HT1080 (cell line): ENCODE measurements at places on chromosomes 6 and 20.

- DNase-seq, result no peak
Observed at GRCh38 chr20:47201074-47201730, 155.3 kb downstream of the ZMYND8 start.

DNA sequence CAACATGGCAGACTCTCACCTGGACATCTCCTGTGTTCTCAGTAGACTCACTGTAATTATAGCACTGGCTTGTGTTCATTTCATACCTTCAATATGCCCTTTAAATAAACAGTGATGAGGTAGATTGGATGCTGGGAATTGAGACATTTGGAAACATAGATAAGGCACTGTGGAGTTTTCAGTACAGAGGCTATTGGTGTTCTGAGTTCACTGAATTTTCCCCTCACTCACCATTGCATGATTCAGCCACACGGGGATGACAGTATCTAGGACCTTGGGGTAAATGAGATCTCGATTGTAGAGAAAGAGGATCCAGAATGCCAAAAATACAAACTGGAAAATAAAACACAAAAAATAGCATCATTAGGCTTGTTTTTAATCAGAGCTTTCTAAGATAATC lies 12.6 kb downstream of the ADTRP start:
- peak; percentile 24 for DNase-seq

- no peak for DNase-seq
Observed at GRCh38 chr6:170490259-170490658, 62.8 kb downstream of the PSMB1 start.

DNA sequence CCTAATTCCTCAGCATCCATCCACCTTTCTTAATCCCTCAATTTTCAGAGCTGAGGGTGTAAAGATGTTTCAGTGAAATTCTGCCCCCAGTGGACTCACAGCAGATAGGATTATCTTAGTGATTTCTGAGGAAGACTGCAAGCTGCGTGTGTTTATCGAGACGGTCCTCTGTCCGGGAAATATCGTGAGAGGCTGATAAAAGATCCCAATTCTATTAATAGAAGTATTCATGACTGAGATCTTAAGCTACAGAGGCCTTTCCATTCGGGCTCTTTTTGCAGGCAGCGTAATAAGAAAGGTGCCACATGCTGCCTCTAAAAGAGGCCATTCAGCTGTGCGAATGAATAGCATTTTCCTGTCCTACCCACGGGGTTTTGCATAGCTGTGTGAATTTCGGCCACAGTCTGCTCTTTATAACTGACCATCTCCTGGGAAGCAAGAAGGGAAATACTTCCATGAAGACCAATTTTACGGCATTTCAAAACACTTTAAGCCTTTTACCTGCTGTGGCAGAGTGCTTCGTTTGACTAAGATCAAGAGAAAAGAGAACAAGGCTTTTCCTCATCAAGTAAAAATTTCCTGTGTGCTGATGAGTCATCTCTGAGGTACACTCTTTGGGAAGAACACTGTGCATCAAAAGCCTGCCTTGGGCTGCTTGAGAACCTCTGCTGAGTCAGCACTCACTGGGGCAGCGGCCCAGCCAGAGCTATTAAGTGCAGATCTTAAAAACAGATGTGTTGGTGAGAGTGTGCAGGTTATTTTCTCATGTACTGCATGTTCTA lies 208.8 kb downstream of the ARHGAP18 start:
- peak; percentile 94 for DNase-seq

DNA sequence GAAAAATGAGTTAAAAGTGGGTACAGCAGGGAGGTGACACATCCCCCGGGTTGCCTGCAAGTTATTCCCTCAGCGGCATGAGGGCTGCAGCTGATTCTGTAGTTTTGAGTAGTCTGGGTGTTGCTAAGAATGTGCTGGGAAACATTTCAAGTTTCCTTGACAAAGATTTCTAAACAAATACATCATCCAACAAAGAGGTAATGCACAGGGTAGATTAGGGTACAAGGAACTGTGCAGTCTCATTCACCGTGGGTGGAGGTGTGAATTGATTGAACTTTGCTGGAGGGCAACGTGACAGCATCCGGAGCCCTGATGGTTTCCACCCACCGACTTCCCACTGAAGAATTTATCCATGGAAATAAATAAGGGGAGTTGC lies 21.8 kb downstream of the CASS4 start:
- no peak for DNase-seq

DNA sequence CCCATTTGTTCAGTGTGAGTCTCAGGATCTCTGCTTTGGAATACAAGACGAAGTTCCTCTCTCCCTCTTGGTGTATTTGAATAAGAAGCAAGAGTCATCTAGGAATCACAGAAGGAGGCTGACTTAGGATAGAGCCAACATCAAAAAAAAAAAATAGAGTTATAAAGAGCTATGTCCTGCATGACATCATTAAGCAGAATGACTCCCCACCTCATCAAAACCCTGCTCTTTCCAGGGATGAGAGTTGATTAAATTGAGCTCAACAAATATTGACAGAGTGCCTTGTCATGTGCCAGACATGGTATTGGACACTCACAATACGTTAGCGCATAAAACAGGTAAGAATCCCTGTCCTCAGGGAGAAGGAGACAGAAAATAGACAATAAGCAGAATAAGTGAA lies 48.6 kb upstream of the TNFAIP3 start:
- no peak for DNase-seq

DNA sequence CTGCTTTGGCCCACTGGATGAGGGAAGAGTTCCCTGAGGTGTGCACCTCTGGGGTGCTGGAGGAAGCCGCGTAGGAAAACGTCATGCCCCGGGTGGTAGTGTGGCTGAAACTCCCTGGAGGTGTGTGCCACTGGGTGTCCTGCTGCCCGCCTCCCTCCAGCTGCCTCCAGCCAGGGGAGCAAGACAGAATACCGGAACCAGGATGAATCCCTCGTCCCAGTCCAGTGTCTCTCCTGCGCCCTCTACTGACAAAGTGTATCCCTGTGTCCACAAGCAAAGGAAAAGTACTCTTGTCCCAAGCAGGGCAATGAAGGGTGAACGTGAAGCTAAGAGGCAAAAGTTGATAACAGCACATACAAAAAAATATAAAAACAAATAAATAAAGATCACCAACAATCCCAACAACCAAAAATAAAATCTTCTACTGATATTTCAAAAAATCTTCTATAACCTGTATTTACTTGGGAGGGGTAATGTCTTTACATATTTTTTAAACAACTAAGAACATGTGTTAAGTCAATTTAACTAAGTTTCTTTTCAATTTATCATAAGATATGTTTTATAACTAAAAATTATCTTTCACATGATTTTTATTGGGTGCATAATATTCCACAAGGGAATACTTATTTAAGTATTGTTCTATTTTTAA lies 437.6 kb downstream of the MAFB start:
- DNase-seq, result peak; percentile 52

DNA sequence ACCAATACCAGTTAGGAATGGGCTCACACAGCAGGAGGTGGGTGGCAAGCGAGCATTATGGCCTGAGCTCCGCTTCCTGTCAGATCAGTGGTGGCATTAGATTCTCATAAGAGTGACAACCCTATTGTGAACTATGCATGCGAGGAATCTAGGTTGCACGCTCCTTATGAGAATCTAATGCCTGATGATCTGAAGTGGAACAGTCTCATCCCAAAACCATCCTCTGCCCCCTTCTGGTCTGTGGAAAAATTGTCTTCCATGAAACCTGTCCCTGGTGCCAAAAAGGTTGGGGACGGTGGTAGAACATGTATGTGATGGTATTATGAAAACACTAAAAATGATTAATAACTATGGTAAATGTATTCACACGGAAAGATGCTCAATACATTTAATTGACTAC lies 99.7 kb upstream of the HIVEP1 start:
- DNase-seq, result no peak

DNA sequence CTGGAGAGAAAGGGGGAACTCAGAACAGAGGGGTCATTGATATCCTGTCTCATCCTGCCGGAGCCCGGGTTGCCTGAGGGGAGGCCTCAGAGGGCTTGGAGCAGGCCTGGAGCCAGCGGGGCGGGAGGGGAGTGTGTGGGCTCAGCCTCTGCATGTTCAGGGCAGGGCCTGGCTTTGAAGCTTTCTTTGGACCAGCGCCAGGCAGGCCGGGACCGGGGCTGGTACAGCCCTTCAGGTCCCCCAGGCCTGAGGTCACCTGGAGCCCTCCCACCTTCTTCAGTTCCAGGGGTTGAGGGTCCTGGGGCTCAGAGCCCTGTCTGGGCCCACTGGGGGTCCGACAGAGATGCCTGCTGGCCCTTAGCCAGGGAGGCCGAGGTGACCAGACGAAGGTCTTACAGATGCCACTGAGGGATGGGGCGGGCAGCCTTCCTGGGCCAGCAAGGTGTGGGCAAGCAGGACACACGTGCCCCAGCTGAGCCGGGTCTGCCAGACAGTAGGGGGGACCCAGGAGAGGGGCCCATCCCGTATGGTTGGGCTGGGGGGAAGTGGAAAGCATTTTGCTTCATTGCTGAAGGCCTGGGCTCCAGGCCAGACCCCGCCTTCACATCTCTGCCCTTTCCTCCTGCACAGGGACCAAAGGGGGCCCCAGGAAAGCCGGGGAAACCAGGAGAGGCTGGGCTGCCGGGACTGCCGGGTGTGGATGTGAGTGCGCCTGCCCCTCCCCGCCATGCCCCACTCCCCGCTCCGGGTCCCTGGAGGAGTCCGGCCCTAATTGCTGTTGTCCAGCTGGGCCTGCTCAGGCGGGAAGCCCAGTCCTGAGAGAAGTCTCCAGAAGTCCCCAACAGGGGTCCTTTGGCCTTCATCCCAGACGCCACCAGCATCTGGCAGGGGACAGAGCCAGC lies 2.0 kb downstream of the COL9A3 start:
- peak; percentile 49 for DNase-seq

GRCh38 chr6:149139782-149140136 lies 177.8 kb upstream of the TAB2 start:
- no peak for DNase-seq

GRCh38 chr20:46785958-46786357 lies 76.5 kb downstream of the SLC2A10 start:
- no peak for DNase-seq

DNA sequence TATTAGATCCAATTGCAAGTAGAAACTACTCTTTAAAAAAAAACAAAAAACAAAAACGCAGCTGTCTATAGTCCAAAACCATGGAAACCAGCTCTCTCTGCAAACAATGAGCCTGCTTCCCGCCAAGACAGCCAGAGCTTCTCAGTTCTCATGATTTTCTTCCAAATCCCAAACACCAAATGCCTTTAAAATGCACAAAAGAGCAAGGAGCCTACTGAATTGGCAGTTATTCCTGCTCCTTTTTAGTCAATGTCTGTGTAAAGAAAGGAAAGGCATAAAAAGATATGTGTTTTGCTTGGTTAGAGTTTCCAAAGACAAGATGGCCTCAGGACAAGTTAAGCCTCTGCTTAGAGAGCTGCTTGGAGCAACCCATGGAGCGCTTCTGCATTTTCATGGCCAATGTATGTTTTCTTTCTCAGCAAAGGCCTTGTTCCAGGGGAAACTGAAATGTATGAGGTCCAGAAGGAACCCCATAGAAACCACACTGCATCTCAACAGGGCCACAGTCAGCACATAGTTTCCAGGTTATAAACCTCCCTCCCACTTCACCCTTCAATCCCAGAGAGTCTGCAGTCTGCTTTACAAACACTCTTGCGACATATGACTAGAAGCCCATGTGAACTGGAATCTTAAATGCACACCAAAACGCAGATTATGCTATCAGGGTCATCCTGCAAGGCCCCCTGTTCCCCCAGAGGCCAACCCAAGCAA lies 209.3 kb upstream of the TAB2 start:
- DNase-seq, result no peak

DNA sequence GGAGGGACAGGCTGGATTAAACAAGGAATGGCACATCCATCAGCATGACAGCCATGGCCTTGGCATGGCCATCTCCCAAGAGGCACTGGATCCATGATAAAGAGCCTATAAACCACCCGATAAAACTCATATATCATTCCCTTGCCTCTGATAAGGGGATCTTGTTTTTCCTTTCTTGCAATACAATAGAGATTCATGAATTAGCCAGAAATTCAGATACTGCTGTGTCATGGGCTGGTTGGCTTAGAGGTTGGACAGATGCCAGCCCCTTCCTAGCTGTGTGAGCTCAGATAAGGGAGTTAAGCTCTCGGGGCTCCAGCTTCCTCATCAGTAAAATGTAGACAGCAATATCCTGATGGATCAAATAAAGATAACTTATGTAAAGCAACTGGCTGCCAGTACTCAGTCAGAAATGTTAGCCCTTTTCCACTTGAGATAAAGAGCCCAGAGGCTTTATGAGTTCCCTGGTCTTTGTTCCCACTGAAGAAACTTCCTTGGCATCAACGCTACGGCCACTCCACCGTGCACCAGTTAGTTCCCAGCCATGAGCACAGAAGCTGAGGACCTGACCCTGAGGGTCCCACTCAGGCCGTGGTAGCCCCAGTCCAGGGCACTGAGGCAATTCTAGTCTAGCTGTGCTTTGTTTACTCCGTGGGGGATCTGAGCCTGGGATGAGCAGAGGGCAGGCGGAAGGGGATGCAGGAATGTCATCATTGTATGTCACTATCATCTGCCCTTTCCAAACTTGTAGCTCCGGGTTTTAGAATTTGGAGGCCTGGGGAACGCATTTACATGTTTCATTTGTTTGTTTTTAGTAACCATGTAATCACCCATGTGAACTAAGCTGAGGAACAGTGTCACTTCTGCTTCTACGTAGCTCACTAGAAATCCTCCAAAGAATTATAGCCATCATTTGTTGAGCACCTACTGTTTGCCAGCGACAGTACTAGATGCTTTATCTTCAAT lies 67.2 kb upstream of the TBC1D7 start:
- peak; percentile 61 for DNase-seq

DNA sequence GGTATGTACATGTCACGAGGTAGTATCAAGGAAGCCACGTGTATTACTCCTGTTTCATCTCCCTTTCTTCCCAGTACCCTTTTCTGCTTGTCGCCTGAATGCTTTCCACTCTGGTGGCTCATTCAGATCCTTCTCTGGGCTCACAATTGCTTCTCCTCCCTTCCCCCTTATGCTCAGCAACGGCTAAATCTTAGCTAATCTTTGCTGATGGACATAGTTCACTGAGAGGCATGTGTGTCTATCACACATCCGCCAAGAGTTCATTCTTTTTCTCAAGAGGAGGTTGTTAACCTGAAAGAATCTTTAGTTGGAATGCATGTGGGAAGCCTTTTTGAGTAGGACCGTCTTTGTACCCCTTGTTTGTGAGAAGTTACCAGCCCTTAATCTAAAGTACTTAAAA lies 25.8 kb upstream of the MROH8 start:
- no peak for DNase-seq

DNA sequence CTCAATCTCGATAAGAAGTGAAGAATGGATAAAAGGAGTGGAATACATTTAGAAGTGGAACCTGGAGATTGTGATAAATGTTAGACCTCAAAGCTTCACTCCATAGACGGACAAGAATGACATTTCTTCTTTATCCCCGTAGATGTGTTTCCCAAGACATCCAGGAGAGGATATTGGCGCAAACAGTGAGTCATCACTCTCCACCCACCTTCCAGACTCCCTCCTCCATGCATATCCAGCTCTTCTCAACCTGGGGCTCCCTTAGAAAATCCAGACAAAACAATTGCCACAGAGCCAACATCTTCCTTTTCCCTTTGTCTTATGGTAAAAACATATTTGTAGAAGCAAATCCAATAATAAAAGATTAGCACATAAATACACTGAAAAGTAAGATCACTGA lies 586.1 kb downstream of the PTPRT start:
- DNase-seq, result peak; percentile 20
